ENCODE measurements at places on chromosomes 6 and 20.

DNA sequence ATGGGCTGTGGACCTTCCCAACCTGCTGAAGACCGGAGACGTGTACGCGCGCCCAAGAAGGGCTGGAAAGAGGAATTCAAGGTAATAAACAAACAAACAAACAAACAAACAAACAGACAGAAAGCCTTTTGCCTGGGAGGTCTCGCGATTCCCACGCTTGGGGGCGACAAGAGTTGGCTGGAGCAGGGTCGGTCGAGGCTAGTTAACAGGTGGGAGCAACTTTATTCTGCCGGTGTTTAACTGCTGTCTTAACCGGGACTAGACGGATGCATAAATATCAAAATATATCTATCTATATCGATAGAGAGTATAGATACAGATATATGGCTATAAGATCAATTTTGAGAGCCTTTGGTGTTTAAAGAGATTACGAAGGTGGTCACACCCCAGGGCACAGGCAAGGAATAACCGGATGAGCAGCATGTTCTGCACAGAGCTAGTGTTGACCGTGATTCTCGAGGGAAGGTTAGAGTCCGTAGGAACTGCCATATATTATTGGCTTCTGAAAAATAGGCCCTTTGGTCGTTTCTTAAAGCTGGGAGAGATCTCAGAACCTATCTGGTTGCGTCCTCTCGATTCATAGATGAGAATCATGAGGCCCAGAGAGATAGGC lies 514 bp downstream of the STMND1 start:
- DNase-seq = no peak

GRCh38 chr20:24771542-24772061 lies 177.5 kb upstream of the CST7 start:
- no peak for DNase-seq

DNA sequence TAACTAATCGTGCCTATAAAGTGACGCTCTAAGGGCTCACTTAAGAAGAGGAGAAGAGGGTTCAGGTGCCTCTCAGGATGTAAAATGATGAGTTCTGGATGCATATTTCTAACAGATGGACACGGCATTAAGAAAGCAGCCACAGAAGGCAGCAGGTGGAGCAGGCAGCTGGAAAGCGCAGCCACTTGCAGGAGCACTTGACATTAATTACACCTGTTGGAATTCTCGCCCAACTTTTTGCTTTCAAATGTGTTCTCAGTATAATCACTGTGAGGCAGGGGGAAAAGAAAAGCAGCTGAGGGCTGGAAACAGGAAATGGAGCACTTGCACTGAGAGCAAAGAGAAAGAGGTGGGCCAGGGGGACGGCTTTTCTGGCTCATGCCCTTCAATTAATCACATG lies 164.2 kb downstream of the NKAIN2 start:
- no peak for DNase-seq

DNA sequence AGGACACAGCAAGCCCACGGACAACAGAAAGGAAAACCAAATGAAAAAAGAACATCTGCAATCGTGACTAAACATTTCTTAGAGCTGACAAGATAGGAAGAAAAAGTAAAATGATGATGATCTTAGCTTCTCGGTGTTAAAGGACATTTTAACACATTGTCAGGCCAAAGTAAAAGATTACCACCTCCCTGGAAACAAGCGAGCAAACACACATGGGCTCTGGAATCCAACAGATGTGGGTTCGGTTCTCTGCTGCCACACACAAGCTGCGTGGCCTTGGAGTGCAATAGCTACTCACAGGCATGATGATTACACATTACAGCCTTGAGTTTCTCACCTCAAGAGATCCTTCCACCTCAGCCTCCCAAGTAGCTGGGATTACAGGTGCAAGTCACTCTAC lies 7.5 kb upstream of the AAR2 start:
- DNase-seq = no peak

GRCh38 chr6:148134592-148134991 lies 208.0 kb upstream of the SASH1 start:
- no peak for DNase-seq

GRCh38 chr6:170159022-170159965 lies 131.6 kb downstream of the DLL1 start:
- no peak for DNase-seq

DNA sequence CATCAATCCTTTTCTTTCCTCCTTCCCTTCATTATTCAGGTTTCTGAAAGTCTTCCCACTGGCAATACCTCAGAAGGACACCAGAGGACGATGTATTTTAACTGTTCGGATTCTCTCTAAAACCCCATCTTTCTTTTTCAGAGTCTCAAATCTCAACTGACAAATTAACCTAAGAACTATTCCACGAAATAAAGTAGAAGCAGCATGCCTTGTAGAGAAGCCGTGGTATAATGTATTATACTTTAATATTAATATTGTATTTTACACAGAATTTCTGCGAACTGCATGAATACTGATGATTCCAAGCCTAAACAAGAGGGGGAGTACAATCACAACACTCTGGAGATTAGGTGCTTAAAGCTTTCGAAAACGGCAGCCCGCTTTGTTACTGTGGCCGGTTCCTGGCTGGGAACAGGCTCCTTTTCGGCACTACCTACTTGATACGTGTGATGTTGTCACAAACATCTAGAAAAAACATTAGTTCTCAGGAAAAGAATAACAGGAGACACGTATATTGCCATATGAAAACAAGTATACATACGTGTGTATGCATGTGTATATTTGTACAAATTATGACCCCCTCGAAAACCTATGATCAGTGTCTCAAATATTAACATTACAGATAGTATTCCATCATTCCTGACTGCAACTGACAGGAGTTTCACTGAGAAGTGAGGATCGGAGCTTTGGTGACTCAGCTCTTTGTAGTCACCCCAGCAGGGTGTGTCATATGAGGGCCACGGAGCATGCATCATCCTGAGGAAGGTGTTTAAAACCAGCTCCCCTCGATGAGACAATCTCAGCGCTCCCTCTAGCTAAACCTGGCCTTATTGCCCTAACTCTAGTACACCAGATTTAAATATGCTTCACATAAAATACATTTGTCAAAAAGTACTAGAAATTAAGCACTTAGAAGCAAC lies 319.7 kb upstream of the TCF21 start:
- peak; percentile 10 for DNase-seq

Data from stimulated activated naive CD8-positive, alpha-beta T cell treated with anti-CD3 and anti-CD28 coated beads, Interleukin-15, amount 100 ng/mL, for 72 hours (primary cell).